ENCODE measurements at places on chromosomes 13 and 19.
A peak's percentile ranks its signal among the peaks of the same experiment; 100 is the strongest.

DNA sequence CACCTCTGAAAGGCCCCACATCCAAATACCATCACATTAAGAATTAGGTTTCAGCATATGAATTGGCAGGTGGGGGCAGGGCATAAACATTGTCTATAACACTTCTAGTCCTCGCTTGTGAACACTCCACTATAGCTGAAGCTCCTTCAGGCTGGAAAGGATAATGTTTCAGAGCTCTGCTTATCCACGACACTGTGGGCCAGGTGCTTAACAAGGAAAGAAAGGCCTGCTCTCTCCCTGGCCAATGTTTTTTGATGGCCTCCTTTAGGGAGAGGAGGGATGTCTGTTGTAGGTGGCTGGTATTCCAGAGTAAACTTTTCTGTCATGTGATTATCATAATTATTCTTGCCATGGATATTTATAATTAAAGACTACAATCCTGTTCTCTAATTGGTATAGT, 86.4 kb downstream of the CCNA1 start:
- no peak for DNase-seq

GRCh38 chr13:42766016-42766415, 15.4 kb upstream of the FAM216B start:
- no peak for DNase-seq

DNA sequence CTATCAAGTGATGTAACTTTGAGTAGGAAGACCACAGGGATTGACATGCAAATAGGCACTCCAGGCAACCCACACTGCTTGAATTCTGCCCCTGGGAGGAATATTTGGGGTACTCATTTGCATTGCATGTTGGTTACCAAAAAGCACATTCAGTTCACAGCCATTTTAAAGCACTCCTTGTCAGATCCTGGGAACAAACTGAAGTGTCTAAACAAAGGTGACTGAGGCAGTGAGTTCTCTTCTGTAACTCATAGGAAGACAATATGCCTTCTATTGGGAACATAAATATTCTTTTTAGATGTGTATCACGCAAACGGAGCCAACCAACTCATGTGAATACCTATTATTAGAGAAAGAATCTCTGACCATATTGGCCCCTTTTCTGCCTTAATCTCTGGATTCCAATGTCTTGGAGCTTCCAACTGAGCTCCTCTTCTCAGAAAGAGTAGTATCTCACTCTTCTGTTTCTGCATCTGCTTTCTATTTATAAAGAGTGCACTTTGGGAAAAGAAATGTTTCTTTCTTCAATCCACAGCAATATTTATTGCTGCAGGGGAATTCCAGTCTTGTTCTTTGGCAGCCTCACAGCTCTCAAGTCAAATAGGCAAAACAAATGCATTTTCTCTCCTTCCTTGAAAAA, 125.7 kb upstream of the NBEA start:
- DNase-seq = no peak

- DNase-seq = no peak
These were observed 1.7 kb upstream of the PLEKHG2 start for GRCh38 chr19:39410831-39411080.

GRCh38 chr13:30982506-30982905, 50.0 kb downstream of the TEX26 start:
- DNase-seq = peak; percentile 23

- no peak for DNase-seq
These were observed 53.8 kb downstream of the SLC6A16 start for GRCh38 chr19:49271080-49271753.

- peak; percentile 41 for DNase-seq
These were observed 58.0 kb downstream of the PIBF1 start for GRCh38 chr13:72839831-72840426.

GRCh38 chr13:28658539-28658795, 463 bp upstream of the POMP start:
- DNase-seq = no peak

DNA sequence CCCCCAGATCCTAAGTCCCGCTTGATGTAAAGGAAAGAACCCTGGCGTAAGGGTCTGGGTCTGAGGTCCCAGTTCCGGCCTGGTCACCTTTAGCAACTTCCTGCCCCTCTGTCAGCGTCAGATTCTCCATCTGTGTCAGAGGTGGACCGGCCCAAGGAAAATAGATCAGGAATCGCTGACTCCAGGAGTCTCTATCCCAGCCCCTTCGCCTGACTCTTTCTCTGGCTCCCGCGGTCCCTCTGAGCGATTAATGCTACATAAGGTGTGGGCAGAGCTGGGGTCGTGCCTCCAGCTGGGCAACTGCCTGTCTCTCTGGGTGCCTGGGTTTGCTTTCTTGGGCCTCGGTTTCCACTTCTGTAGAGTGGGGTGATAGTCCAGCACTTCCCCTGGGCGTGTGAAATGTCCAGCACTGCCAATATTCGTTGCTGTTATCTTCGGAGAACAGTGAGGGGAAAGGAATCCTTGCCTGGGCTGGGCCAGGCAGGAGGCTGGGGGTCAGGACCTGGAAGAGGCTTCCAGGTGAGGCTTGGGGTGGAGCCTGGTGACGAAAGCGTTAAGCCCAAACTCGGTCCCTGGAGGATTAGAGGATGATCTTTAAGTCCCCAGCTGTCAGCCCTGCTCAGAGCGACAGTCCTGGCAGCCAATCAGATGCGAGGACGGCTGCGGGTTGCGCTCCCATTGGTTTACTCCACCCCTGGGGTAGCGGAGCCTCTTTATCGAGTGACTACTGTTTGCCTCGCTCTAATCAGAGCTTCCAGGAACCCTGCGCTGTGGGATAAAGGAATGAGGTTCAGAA, 767 bp downstream of the ABCA7 start:
- peak; percentile 94 for DNase-seq

DNA sequence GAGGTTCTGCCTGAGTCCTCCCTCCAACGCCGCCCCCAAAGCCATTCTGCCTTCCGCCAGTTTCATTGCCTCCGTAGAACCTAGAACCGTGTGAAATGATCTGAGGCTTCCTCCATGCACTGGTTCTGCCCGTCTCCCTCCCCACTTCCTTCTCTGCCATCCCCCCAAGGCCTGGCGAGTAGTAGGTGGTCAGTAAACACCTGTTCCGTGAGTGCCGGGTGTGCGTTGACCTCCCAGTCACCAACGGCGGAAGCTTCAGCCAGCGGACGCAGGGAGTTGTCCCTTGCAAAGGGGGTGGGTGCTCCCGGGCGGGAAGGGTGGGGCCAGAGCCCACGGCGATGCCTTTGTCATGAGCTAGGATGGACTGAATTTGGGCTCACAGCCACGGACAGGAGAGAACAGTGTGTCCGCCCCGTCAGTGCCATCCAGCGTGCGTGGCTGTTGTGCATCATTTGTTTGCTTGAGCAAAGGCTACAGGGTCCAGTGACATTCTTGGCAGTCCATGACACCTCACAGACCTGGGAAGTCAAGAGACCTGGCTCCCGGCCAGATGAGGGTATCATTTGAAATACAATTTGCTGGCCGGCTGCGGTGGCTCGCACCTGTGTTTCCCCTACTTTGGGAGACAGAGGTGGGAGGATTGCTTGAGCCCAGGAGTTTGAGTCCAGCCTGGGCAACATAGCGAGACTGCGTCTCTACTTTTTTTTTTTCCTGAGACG, 43.1 kb downstream of the NFIC start:
- no peak for DNase-seq

DNA sequence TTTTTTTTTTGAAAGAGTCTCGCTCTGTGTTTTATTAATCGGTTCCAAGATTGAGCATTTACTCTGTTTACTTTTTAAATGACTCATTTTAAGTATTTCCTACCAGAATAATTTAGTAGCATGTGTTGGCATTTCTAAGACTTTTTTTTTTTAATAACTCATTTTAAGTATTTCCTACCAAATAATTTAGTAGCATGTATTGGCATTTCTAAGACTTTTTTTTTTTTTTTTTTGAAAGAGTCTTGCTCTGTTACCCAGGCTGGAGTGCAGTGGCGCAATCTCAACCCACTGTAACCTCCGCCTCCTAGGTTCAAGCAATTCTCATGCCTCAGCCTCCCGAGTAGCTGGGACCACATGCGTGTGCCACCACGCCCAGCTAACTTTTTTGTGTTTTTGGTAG, 13.1 kb downstream of the SETDB2 start:
- no peak for DNase-seq

- peak; percentile 39 for DNase-seq
These were observed 8.1 kb downstream of the NKPD1 start for GRCh38 chr19:45152504-45153338.

DNA sequence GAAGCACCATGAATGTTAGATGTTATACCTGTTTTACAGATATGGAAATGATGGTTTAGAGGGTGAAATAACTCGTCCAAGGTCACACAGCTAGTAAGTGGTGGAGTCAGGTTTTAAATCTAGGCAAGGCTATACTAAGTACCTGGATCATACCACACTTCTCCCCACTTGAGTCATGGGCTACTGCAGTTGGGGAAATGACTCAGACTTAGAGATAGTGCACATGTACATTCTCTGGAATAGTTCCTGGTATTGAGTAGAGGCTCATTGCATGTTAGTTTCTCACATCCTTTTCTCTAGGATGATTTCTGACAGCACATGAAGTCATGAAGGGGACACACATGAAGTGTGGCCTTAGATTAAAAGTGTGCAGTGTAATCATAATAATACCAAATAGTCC, 76.2 kb upstream of the TNFSF11 start:
- DNase-seq = peak; percentile 90

- no peak for DNase-seq
These were observed 221.2 kb downstream of the LIG4 start for GRCh38 chr13:107994137-107994536.

Data from activated CD4-positive, alpha-beta T cell treated with anti-CD3 and anti-CD28 coated beads, Interleukin-2, Interleukin-4, amounts not matched to agents 100 ng/mL and 50 ng/mL, durations not matched to agents 16 hours and 8 hours (primary cell).